ENCODE measurements at places on chromosomes 16 and 17.

GRCh38 chr16:53821487-53821886, 117.5 kb downstream of the FTO start:
- no peak for DNase-seq

- no peak for DNase-seq
These were observed 15.5 kb downstream of the GSE1 start for GRCh38 chr16:85628645-85629044.

DNA sequence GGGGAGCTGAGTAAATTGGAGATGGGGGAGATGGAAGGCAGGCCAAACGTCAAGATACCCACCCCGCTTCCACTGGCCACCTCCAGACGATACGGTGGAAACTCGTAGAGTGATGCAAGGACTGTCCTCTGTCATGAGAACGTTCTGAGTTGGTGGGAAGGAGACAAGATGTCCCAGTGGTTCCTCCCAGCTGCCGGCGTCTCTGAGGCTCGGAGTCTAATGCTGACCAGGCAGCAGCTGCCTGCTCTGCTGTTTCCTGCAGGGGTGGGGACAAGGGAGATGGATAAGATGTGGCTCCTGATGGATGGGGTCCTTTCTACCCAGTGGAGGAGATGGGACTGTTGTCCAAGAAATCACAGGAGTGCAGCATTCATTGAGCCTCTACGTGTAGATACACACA, 28.2 kb upstream of the C1QL1 start:
- no peak for DNase-seq

- DNase-seq, result no peak
These were observed 575.7 kb upstream of the CDH11 start for GRCh38 chr16:65697521-65697920.

DNA sequence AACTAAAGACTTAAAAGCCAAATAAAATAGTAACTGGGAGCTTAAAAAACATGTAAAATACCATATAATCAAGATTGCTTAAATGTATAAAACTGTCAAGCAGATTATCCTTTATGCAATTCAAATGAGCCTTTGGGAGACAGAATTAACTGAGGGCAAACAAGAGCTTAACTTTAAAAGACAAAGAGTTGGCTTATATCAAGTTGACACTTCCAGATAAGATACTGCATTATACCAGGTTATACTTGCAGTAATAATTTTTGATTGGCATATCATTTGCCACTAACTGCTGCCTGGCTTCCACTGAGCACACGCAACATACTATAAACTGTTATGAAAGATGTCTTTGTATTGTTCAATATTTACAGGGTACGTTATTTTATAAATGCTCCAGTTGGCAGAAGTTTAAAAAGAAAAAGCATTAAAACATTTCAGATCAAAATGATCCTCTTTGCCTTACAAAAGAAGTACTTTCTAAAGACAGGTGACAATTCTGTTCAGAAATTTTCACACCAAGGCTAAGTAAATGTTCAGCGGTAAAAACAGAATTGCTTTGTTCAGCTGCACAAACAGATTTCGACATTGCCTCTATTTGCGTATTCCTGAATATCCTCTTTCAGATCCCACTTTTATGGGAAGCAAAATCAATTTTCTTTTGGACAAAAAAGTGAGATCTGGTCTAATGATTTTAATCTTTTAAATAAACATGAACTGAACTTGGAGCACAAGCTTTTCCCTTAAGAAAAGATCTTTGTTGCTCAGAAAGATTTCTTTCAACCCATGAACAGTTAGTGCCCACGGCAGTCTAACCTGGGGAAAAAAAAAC, 50.7 kb downstream of the TOX3 start:
- no peak for DNase-seq

DNA sequence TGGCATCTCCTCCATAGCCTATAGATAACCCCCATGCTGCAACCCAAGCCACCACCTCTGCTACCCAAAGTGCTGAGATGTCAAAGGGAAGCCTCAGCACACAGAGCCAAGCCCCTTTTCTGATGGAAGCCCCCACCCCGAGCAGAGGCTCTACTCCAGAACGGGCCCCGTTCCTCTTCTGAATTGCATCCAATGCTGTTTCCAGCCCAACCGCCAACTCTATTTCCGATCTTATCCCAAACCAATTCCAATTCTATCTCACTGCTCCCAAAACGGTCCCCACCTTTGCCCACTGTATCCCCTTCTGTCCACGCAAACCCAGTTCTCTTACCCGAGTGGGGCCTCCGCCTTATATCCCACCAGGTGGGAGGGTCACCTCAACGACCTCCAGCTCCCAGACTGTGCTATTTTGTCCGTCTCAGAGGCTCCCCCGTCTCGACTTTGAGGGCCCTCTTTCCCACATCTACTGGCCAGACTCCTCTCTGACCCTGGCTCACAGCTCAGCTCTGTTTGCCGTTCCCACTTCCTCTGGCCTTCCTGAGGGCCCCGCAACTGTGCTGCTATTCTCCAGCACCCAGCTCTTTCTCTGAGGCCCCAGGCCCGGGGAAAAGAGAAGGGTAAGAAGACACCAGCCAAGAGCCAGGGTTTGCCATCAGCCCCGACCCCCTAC, 487 bp downstream of the SRL start:
- DNase-seq, result no peak

GRCh38 chr17:6429266-6429665, 5.7 kb downstream of the AIPL1 start:
- DNase-seq, result no peak

DNA sequence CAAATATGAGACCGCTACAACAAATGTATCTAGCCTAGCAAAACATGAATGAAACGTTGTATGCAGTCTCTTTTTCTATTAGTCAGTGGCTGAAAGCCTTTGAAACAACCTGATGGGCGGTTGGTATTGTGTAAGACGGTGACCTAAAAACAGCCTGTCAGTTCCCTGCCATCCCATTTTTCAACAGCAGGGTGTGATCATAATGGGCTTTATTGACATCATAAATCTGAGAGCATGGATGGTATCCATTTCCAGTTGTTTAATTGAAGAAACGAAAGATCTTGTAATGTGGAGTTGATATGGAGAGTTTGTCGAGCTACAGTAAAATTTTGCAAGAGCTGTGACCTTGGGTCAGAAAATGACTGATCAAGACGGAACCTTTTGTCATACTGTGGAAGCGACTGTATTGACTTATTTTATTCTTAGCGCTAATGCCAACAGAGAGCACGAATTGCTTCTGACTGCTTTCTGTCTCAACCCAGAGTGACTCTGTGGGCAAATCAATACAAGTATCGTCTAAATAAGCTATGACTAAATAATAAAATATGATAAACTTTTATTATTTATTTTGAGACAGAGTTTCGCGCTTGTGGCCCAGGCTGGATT, 12.3 kb upstream of the MEIOB start:
- no peak for DNase-seq

DNA sequence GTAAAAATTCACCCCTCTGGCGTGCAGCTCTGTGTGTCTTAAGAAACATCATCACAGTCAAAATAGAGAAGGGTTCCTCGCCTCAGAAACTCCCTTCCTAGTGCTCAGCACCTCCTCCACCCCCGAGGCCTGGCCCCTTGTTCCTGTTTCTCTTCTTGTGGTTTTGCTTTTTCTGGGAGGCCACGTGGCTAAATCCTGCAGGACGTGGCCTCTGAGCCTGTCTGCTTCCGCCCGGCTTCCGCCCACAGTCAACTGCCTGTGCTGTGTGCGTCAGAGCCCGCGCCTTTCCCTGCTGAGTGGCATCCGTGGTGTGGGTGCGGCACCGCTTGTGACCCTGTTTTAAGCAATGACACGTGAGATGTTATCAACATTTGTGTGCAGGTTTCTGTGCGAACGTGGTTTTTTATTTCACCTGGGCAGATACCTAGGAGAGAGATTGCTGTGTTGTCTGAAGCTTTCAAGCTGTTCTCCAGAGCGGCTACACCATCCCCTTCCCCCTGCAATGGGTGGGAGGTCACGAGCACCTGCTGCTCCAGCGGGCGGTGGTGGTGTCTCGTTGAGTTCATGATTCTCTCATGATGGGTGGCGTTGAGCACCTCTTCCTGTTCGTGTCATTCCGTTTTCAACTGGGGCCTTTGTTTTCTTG, 21.7 kb downstream of the ACSF3 start:
- peak; percentile 79 for DNase-seq

DNA sequence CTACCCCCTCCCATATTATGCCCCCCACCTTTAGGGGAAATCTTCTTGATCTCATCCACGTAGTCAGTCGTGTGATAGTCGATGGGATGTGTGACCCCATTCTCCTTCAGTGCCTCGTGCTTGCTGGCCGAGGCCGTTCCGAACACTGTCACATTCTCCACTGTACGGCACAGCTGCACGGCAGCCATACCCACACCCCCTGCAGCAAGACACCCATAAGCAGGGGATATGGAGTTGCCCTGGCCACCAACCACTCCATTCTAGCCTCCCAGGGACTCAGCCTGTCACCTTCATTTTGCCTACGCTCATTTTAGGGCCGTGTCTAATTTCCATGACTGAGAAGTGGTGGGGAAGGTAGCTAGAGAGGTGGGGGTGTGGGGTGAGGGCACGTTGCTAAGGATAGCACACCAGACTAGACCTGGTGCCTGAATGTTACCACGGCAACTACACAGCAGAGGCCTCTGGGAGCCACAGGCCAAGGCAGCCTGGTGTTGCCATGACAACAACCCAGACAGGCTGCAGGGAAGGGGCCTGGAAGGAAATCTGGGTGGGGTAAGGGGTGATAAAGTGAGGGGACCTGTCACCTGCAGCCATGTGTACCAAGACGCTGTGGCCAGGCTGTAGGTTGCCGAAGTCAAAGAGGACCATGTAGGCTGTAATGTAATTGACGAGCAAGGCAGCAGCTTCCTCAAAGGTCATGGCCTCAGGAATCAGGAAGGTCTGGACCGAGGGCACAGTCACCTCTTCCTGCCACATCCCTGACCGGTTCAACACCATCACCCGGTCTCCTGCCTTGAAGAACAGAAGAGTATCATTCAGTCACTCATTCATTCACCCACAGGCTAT, 4.0 kb downstream of the VAT1 start:
- DNase-seq, result no peak

- DNase-seq, result no peak
These were observed 129.9 kb downstream of the PITPNC1 start for GRCh38 chr17:67506966-67507365.

GRCh38 chr17:2398655-2399571, 1.9 kb downstream of the MNT start:
- DNase-seq, result no peak

GRCh38 chr17:36833279-36833678, 104.0 kb upstream of the LHX1 start:
- DNase-seq, result no peak

GRCh38 chr16:10577305-10578202, 2.8 kb downstream of the EMP2 start:
- DNase-seq, result no peak

GRCh38 chr16:71628810-71629209, 2.8 kb downstream of the MARVELD3 start:
- DNase-seq, result no peak

DNA sequence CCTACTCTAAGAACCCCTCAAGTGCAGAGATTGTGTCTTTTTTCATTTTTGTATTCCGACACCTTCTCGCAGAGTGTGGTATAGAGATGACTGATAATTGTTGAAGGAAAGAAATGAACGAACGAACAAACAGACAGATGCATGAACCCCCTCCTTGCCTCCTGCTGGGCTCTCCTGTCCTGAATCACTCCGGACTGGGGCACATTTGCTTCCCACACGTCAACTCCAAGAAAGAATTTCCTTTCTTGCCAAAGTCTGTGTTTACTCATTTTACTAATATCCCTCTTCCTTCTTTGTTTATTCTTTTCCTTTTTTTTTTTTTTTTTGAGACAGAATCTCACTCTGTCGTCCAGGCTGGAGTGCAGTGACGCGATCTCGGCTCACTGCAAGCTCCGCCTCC, 37.5 kb upstream of the BHLHA9 start:
- no peak for DNase-seq

DNA sequence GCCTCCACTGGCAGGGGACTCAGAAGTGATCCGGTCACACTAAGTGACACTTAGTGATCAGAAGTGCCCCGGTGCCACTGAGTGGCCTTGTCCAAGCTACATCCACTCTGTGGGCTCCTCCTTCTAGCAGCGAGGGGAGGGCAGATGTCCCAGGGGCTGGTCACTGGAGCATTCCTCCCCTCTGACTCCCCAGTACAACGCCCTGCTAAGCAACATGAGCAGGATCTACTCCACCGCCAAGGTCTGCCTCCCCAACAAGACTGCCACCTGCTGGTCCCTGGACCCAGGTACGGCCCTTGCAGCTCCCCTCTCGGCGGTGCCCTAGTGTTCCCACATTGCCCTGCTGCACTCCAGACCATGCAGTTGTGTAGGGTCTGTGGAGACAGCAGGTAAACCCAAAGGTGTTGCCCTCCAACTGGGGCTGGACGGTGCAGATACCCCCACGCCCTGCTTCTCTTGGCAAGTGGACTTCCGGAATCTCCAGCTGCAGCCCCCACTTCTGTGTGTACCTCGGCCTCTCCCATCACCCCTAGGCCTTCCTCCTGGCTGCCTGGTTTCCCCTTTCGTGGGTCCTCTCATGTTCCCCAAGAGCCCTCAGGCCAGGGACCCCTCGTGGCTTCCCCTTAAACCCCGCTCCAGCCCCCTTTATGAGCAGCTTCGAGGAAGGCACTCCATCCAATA, 2.1 kb downstream of the ACE start:
- peak; percentile 86 for DNase-seq

DNA sequence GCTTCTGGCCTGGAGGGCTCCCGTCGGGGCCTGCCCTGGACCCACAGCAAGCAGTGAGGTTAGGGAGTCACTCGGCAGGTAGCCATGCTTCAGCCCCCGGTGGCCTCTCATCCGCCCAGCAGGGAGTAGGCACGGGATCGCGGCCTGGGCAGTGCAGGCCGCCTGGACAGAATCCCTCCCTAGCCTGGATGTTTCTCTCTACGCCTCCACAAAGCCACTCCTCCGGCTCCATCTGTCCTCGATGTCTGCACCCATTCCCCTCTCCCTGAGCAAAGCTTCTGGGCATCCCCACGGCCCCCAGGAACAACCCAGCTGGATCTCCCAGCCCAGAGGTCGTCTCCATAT, 145.2 kb downstream of the RBFOX3 start:
- DNase-seq, result no peak

DNA sequence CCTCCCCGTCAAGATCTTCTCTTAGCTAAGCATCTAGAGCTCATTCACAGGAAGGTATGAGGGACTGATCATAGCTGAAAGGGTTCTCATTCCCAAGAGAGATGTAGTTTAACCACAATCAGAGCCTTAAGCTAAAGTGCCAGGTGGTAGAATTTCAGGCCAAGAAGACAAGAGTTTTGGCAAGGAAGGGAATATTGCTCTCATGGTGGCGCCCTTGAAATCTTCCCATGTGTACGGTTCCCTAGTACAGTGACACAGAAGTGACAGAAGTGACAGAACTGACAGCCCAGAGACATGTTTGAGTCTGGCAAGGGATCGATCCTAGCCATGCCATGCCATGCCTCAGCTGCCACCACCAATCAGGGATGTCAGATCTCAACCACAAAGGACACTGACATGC, 2.5 kb downstream of the GRIN2C start:
- no peak for DNase-seq

- no peak for DNase-seq
These were observed 4.7 kb downstream of the MSRB1 start for GRCh38 chr16:1938316-1938715.

DNA sequence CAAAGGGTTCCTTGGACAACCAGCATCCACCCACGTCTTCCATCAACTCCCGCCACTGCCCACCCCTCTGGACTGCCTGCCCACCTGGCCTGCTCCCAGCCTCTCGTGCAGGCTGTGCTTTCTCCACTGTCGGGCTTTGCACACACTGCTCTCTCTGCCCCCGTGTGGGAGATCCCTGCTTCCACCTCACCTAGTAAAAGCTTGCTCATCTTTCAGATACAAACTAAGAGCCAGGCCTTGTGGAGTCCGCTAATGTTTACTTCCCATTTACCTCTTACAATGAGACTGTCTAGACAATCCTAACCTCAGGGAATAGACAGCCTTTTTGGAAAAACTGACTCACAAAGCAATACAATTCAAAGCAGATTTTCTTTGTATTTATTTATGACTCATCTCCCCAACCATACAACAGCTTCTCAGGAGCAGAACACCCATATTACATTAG, 67.6 kb downstream of the USP31 start:
- DNase-seq, result no peak

All from germinal center (tissue), 1 donor.